ENCODE measurements at places on chromosomes 7 and 10.

- DNase-seq, result no peak
These were observed 69.1 kb upstream of the COMTD1 start for GRCh38 chr10:75304741-75305390.

- DNase-seq, result peak; percentile 68
These were observed 2.1 kb upstream of the C10orf71 start for GRCh38 chr10:49296836-49297235.

DNA sequence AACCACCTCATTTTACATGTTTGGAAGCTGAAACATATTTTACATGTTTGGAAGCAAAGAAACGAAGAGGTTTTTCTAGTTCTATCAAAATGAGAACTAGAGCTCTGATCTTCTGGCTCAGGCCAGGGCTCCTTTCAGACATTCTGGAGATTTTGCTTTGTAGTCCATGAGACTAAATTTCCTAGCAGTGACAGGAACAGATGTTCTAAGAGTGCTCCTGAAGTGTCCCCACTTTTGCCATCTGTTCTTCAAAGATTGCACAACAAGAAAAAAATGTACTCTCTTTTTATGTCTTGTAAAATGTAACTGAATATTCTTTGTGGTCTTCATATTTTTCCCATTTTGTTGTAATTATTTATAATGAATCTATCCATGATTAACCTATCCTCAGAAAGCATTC, 196.4 kb upstream of the PCLO start:
- DNase-seq, result no peak

- no peak for DNase-seq
These were observed 9.0 kb downstream of the GATAD1 start for GRCh38 chr7:92456236-92456635.

DNA sequence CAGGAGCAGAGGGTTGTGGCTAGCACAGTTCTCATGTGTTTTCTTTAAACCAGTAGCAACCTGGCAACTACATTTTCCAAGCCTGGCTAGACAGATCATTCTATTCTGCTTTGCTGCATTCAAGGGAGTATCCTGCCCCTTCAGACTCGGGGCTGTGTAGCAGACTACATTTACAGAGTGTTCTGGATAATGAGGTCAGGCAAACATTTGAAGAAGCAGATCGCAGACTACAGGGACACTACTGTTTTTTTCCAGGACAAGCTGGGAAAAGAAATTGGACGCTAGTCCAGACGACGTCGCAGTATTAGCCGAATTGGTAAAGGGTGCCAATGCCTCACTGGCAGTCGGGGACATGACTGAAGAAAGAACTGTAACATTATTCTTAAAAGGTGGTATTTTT, 61.0 kb upstream of the PAPSS2 start:
- DNase-seq, result no peak

GRCh38 chr7:16098585-16099179, 322.7 kb downstream of the CRPPA start:
- DNase-seq, result no peak

GRCh38 chr10:119656760-119657159, 5.6 kb downstream of the BAG3 start:
- DNase-seq, result no peak

DNA sequence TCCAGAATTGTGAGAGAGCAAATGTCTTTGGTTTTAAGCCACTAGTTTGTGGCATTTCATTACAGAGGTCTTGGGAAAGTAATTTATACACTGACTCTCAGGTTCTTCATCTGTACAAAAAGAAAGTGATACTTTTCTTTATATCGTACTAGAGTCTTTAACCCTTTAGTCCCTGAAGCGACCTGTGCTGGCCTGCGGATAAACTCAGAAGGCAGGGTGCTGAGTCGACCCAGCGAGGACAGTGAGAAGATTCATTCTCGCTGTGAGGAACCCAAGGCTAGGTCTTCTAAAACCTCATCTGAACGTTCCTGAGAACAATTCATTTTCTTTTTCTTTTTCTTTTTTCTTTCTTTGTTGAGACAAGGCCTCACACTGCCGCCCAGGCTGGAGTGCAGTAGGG, 514.2 kb upstream of the MGMT start:
- no peak for DNase-seq

DNA sequence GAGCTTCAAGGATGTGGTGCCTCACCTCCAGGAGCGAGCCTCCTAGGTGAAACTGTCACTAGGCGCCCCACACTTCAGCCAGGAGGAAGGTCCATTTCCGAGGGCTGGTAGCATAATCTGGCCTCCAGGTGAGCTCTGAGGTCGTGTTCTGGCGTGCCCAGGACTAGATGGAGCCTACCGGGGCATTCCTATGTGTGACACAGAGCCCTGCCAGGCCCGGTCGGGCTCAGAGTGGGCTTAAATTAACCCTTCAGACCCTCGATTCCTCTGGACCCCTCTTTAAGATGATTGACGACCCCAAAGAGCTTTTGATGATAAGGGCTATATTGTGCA, 233.1 kb downstream of the EBF3 start:
- DNase-seq, result no peak

GRCh38 chr10:130921911-130922440, 389.5 kb downstream of the TCERG1L start:
- no peak for DNase-seq

DNA sequence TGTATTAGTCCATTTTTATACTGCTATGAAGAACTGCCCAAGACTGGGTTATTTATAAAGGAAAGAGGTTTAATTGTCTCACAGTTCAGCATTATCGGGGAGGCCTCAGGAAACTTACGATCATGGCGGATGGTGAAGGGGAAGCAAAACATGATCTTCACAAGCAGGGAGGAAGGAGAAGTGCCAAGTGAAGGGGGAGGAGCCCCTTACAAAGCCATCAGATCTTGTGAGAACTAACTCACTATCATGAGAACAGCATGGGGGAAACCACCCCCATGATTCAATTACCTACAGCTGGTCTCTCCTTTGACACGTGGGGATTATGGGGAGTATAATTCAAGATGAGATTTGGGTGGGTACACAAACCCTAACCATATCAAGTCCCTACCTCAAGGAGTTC, 85.4 kb downstream of the JAZF1 start:
- no peak for DNase-seq

- DNase-seq, result no peak
These were observed 87.5 kb downstream of the ELFN1 start for GRCh38 chr7:1757601-1758000.

GRCh38 chr10:109207361-109207760, 716.0 kb downstream of the XPNPEP1 start:
- DNase-seq, result no peak

GRCh38 chr7:103989785-103990767, 618 bp upstream of the RELN start:
- DNase-seq, result peak; percentile 53

- no peak for DNase-seq
These were observed 264.7 kb downstream of the GRM8 start for GRCh38 chr7:126988022-126988421.

DNA sequence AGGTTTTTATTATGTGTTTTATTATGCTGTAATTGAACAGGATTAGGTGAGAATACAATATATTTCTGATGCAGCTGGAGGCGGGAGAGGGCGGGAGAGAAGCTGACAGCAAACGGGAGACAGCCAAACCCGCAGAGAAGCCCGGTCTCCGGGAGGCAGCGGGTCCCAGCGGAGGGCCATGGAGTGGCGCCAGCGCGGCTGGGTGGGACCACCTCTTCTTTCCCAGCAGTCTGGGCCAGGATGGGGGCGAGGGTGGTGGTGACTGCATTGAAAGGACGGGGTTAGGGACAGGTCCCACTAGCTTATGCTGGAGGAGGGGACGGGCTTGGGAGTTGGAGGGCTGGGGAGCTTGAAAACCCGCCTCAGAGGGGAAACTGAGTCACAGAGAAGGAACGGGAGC, 14.5 kb upstream of the KAZALD1 start:
- no peak for DNase-seq

- DNase-seq, result no peak
These were observed 95.4 kb downstream of the TCF7L2 start for GRCh38 chr10:113045147-113046055.

GRCh38 chr7:108146070-108146842, 16.1 kb upstream of the LAMB4 start:
- peak; percentile 79 for DNase-seq

- DNase-seq, result no peak
These were observed 307.3 kb downstream of the SORCS1 start for GRCh38 chr10:106857213-106857612.

DNA sequence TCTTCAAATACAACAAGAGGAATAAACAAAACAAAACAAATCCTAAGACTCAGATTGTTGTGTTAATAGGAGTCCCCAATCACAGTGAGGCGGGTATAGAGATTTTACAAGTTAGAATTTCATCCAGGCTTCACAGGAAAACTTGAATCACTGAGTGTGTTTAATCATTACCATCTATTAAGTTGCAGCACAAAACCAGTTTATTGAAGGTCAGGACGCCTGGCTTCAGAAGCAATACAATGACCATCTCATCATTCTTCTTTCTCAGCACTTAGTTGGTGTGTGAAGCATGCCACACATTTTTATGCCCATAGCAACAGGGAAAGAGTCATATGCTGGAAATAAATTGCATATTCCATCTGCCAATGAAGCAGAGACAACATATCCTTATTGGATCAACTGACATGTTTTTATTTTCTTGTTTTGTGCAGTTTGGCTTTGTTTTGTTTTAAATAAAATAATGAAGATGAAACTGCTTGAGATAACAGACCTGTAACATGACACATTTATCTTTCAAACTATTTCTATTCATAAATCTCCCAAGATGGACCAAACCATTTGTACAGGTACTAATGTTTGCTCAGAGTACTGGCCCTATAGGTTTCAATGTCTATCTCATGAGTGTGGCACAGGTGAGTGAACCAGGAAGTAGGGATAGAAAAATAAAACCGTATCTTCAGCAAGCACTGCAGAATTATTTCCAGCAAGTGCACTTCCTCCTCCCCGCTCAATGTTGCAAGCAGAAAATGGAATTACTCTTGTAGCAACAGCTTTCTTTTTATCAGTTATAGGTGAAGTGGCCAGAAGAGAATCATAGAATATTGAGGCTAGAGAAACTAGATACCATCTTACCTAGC, 40.4 kb downstream of the TAC1 start:
- DNase-seq, result no peak

DNA sequence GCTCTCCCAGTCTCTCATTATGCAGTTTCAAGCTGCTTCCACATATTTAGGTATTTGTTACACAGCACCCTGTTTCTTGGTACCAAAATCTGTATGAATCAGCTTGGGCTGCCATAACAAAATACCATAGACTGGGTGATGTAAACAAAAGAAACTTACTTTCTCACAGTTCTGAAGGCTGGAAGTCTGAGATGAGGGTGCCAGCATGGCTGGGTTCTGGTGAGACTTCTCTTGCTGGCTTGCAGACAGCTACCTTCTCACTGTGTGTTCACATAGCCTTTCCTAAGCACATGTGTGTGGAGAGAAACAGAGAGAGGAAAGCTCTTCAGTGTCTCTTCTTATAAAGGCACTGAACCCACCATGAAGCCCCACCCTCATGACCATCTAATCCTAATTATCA, 15.7 kb upstream of the CBLL1 start:
- no peak for DNase-seq

- peak; percentile 36 for DNase-seq
These were observed 40.4 kb upstream of the COBL start for GRCh38 chr7:51356849-51357516.

Data from ELF-1 (cell line).